ENCODE measurements at places on chromosomes 1 and 21.

- no peak for DNase-seq
Measured at GRCh38 chr1:74480068-74480467, 32.3 kb downstream of the LRRC53 start.

GRCh38 chr1:30099587-30100523 lies 623.5 kb downstream of the MATN1 start:
- no peak for DNase-seq

DNA sequence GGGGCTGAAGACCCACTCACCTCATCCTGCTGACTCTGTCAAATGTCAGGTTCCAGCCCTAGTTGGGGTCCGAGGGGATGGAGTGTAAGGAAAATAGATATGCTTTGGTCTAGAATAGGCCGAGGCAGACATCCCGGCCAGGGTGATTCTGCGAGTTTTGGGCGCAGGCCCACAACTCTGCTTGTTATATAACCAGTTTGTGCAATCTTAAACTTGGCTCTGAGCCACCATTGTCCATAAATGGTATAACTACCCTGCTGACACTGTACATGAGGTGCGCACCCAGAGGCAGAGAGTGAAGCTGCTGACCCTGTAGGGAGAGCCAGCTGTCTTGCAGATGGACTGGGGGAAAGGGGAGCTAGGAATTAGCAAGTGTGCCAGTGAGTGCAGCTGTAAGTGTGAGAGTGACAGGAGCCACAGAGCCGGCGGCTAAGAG lies 1388.8 kb downstream of the AMY1C start:
- DNase-seq, result no peak

GRCh38 chr1:113663165-113663951 lies 95.9 kb downstream of the PHTF1 start:
- no peak for DNase-seq

GRCh38 chr1:201452866-201453265 lies 16.1 kb downstream of the PHLDA3 start:
- no peak for DNase-seq

GRCh38 chr1:208207388-208208131 lies 36.6 kb downstream of the PLXNA2 start:
- DNase-seq, result no peak

- no peak for DNase-seq
Measured at GRCh38 chr1:200896531-200897196, 2.0 kb downstream of the INAVA start.

- no peak for DNase-seq
Measured at GRCh38 chr1:193656841-193657240, 470.4 kb upstream of the B3GALT2 start.

DNA sequence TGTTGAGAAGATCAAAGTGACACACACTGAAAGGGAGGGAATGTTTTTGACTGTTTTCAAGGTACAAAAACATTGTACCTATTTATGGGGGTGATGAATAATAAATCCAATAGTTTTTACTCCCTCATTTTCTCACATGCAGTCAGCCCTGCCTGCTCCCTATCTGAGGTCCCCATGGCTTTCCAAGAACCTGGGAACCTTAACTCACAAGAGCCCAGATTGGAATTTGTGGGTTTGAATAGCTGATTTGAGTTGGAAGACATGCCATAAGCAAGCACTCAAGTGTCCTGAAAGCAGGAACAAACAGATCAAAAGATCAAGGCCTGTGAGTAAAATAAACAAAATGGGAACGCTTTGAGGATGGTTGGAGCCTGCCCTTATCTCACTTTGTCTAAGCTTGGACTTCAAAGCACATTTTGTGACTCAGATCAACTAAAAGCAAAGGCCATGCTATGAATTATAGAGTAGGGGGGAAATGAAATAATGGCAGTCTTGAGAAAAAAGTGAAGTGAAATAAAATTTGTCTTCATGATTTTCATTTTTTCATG lies 136.6 kb downstream of the LYPLAL1 start:
- DNase-seq, result no peak

DNA sequence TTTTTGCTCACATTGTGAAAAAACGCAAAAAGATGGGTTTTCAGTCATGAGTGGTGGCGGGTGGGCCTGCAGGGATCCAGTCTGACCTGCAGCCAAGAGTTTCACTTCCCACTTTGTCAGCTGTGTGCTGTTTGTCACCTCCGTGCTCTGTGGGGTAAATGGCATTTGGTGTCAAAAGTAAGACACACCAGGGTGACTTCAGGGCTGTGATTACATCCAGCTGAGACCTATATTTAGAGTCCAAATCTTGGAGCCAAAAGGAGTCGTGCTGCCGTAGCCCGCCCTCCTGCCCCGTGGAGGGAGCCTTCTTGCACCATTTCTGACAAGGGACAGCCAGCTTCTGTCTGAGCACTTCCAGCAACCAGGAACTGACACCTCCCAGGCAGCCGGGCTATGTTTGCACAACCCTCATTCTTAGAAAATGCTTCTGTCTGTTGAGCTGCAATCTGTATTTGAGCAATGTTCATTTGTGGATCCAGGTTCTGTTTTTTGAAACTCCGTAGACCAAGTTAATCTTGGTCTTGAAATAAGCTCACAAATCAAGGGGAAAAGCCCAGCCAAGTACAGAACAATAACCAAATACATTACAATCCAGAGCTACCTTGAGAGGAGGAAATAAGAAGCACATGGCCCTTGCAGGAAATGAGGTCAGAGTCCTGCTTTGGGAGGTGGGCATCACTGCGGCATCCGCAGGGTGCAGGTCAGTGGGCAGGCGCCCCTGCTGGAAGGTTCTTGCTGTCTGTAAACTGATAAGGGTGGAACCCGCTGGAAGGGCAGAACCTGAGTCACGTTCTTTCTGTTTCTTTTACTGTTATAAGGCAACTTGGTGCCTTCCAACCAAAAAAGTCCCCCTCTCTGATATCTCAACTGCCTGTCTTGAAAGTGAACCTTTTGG lies 14.4 kb downstream of the ABCG1 start:
- DNase-seq, result peak; percentile 94

DNA sequence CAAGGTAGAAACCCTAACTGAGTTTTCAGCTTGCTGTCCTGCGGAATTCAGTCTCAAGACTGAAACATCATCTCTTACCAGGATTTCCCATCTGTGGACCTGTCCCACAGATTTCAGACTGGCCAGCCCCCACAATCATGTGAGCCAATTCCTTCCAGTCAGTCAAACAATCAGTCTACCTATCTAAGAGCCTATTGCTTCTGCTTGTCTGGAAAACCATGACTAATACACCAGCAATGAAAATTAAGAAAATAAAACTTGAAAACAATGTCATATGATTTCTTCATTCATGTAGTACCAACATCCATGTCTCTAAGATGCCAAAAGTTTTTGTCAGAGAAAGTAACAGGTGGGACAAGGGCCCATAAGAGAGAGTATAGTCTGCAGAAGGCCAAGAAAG lies 57.6 kb upstream of the CRB1 start:
- no peak for DNase-seq

GRCh38 chr1:245583575-245584330 lies 429.0 kb downstream of the KIF26B start:
- no peak for DNase-seq

DNA sequence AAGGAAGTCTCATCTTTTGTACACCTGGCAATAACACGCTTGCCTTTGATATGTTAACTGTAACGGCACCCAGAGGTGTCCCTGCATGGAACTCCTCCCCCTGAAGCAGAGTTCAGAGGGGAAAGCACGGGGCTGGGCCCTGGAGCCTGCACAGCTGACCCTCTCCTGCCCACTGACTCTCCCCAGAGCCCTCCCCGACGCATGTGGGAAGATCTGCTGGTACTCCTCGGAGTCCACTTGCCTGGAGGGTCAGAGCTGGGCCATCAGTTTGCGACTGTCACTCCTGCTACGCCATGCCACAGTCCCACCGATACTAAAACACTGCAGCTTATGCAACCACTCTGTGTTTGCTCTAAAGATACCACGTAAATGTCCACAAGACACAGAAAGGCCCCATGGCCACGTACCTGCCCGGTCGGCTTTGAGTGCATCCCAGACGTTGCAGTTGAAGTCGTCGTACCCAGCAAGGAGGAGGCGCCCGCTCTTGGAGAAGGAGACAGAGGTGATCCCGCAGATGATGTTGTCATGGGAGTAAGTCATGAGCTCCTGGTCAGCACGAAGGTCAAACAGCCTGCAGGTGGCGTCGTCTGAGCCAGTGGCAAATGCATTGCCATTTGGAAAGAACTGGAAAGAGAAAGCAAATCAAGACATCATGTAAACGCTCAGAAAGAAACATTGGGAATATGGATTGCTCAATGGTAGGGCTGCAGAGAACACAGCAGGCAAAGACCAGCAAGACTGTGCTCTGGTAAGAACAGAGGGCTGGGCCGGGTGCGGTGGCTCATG lies 10.6 kb upstream of the NADK start:
- DNase-seq, result peak; percentile 42

All from activated CD4-positive, alpha-beta memory T cell treated with anti-CD3 and anti-CD28 coated beads for 36 hours (primary cell).